Stimulated activated CD8-positive, alpha-beta memory T cell treated with anti-CD3 and anti-CD28 coated beads, Interleukin-12 subunit alpha, Interleukin-12 subunit beta, amount 100 ng/mL, for 4 hours (primary cell): ENCODE measurements at places on chromosomes 2 and 18.

GRCh38 chr2:174597009-174597344 is 627 bp downstream of the WIPF1 start:
- no peak for DNase-seq

DNA sequence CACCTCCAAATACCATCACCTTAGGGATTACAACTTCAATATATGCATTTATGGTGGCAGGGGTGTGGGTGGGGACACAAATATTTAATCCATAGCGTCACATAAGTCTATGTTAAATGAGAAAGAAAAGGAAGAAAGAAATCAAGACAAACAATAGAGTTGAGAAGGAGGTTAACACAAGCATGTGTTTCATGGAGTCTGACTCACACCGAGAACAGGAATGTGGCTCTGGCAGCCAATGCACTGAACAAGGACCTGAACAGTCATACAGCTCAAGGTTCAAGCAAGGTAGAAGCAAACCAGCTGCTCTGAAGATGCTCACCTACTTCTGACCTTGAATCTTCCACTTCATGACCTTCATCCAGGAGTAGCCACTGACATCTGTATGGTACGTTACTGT is 36.2 kb upstream of the LPIN1 start:
- DNase-seq, result no peak

- no peak for DNase-seq
Observed at GRCh38 chr2:46858702-46859090, 56.9 kb downstream of the MCFD2 start.

GRCh38 chr18:33751613-33752221 is 173.7 kb downstream of the ASXL3 start:
- DNase-seq, result no peak

- DNase-seq, result no peak
Observed at GRCh38 chr18:73897517-73897916, 250.1 kb downstream of the FBXO15 start.

DNA sequence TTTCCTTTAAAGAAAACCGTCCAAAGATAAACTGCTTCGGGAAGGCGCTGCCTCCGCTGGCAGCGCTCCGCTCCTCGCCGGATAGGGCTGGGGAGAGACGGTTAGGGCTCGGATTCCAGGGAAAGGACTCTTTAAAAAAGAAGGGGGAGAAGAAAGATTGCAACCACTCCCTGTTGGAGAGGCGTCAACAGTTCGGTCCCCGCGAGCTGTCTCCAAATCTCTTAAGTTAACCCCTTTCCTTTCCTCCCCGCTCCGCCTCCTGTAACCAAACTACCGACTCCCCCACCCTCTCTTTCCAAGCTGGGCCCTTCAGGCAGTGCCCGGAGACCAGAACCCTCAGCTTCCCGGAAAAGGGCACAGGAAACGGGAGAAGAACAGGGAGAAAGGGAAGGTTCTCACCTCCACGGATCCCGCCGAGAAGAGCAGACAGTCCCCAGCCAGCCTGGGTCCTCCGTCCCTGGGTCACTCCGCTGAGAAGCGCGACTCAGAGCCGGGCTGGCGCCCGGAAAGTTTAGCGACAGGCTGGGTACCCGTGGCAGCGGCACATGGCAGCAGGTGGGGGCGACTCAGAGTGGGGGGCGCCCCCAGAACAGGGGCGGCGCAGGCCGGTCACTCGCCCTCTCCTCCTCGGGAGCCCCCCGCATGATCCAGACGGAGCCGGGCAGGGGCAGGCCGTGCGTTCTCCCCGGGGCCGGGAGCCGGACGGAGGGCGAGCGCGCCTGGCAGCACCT is 675 bp downstream of the FZD5 start:
- no peak for DNase-seq

GRCh38 chr18:44651478-44651877 is 29.2 kb upstream of the SETBP1 start:
- DNase-seq, result no peak

GRCh38 chr2:212956665-212957607 is 194.5 kb downstream of the IKZF2 start:
- DNase-seq, result no peak

GRCh38 chr2:182980115-182980514 is 58.1 kb downstream of the NCKAP1 start:
- no peak for DNase-seq

DNA sequence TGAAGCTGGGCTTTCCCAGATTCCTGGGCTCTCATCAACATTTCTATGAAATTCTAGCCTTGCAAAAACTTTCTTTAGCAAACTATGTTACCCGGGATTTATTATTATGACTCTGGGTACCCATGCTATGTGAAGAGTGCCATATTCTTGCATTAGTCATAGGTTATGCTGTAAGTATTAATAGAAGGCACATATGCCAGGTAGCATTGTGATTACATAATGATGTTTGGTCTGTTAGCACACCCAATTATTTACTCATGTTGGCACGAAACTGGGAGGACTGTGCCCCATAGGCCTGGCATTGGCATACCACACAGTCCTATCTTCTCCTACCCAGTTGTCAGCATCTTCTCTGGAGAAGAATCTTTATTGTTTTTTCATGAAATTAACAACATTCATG is 171.0 kb downstream of the SLC4A3 start:
- no peak for DNase-seq

- DNase-seq, result no peak
Observed at GRCh38 chr2:239375278-239376061, 25.4 kb downstream of the HDAC4 start.

DNA sequence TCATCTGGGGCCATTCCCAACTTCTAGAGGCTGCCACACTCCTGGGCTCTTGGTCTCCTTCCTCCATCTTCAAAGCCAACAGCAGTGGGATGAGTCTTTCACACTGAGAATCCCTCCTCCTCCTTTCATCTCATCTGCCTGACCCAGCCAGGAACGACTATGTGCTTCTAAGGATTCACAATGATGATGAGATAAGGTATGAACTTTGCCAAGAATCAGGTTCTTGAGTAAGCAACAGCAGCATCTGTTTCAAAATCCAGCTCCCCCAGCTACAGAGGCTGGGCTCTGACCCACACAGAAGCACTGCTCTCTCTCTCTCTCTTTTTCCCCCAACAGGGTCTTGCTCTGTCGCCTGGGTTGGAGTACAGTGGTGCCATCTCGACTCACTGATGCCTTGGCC is 46.4 kb downstream of the TIMM21 start:
- no peak for DNase-seq

DNA sequence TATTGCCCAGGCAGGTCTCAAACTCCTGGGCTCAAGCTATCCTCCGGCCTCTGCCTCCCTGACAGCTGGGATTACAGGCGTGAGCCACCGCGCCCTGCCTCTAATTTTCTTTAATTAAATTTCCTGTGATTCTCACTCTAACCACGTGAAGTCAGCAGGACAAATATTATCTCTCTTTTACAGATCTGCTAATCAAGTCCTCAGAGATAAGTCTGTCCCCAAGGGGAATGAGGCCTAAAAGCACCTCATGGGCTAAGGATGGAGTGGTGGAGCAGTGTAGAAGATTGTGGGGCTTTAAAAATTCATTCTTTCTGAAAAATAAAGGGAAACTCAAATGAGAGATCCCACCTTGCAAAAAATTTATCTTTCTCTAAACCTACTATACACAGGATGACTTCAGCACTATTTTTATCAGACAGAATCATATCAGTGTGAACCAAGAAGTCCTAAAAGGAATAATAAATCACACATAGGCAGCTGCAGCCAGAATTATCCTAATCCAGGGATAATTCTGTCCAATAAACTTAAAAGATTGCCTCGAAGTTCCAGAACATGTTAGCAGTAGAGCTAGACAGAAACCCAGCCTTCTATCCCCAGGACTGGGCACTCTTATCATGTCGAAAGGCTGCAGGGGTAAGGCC is 38.3 kb upstream of the BMPR2 start:
- no peak for DNase-seq

DNA sequence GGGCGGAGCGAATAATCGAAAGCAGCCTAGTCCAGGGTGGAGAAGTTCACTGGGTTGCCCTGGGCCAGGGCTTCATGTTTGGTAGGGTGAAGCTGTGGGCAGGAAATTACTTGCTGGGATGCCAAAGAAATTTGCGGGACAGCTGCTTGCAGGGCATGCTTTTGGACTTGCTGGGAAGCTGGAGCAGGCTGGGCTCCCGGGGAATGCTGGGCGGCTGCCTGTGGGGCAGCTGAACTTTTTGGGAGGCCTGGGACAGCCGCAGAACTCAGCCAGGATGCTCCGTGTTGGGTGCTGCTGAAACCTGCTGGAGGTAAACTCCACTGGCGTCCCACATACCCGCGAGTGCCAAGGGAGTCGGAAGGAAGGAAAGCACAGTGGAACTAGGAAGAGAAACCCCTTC is 31.9 kb downstream of the ASB1 start:
- no peak for DNase-seq

DNA sequence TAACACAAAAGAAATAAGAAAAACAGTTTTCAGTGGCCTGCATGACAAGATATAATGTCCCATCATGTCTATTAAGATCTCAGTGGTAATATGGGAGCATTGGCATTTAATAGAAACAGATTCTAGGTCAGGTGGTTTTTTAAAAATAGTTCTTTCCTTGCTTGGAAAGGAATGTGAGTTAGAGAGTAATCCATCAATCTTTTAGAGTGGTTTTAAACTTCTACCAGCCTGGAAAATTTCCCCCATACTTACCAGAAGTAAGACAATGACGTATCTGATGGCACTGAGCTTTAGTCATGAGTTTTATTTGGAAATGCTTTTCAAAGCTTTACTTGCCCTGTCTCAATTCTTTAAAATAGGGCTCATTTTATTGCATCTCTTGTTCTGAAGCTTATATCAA is 441.7 kb upstream of the SMIM21 start:
- DNase-seq, result no peak

DNA sequence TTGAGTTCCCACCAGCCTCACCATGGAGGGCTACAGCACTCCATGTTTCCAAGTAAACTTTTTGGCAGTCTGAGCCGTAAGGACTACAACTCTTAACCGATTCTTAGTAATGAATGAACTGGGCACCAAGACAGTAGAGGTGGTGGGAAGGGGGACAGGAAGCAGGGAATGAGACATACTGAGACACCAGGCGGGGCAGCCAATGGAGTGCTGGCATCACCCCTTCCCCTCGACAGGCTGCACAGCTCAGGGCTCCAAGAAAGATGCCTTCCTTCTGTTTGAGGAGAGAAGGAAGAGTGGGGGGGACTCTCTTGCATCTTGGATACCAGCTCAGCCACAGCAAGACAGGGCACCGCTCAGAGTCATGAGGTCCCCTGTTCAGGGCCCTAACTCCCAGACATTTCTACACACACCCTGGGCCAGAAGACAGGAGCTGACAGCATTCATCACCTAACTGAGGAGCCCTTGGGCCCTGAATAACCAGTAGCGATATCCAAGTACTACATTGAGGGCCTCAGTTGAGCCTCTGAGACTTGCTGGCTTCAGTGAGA is 45.2 kb downstream of the USP34 start:
- DNase-seq, result no peak

GRCh38 chr2:204982303-204982702 is 437.0 kb downstream of the PARD3B start:
- no peak for DNase-seq

- DNase-seq, result no peak
Observed at GRCh38 chr2:239983004-239983778, 42.0 kb downstream of the NDUFA10 start.

- no peak for DNase-seq
Observed at GRCh38 chr2:136000502-136000901, 15.1 kb upstream of the DARS1 start.

- no peak for DNase-seq
Observed at GRCh38 chr2:185441486-185442005, 297.1 kb upstream of the FSIP2 start.

GRCh38 chr2:42907835-42908234 is 115.5 kb upstream of the HAAO start:
- no peak for DNase-seq

DNA sequence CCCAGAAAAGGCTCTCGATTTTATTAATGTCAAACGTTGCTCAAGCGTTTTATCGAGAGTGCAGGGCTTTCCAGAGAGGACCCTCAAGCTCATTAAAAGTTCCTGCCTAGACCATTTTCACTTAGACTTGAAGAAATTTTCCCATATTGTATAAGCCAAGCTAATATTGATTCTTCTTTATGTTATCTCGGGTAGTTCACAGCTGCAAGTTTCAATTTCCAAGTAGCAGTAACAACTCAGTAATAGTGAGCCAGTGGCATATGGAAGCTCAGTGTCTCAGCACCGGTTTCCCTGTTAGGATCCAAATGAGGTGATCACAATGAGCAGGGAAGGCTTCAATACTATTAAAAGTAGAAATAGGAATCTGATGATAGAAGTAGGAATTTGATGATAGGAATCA is 274.5 kb downstream of the TMX3 start:
- no peak for DNase-seq

DNA sequence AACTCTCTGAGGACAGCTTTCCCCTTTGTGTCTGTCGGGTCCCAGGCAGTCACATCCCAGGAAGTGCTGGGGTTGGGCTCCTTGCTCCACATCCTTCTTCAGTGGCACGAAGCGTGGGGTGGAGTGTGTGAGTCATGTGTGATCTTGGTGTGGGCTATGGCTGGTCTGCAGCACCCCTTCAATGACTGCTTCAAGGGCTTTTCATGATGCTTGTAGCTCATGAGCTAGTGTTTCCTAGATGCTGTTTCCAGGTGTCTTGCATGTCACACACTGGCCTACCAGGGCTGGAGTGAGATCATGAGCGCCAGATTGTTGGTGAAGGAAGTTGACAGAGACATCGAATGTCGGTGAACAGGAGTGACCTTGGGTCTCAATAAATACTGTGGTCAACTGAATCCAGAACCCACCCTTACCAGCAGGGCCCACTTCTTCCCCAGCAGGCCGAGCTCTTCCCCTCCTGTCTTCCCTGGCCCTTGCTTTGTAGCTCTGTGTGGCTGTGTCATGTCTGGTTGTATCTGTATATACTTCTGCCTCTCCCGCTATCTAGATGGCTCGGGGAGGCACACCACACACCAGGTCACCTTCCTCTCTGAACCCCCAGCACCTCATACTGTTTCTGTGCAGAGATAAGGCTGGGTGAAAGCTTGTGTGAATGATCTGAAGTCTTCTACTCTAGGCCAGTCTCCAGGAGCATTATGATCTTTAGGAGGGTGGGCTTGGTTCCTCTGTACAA is 3.8 kb downstream of the C2orf92 start:
- no peak for DNase-seq

DNA sequence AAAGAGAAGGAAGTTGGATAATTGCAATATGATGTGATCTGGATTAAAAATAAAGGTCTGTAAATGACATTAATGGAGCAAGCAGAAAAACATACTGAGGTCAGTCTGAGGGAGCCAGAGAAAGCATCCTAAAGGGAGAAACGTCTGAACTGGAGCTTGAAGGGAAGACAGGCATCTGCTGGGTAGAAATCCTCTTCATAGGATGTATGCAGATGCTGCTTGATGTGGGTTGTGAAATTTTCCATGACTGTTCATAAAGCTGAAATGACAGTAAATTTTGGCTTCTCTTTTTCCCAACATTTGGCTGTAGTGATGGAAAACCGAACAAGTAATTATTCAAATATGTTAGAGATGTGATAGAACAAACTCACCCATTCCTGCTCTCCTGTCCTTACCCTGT is 287.6 kb downstream of the CAMKMT start:
- DNase-seq, result no peak
